Astrocyte of the cerebellum (primary cell): ENCODE measurements at places on chromosomes 5 and 9.

DNA sequence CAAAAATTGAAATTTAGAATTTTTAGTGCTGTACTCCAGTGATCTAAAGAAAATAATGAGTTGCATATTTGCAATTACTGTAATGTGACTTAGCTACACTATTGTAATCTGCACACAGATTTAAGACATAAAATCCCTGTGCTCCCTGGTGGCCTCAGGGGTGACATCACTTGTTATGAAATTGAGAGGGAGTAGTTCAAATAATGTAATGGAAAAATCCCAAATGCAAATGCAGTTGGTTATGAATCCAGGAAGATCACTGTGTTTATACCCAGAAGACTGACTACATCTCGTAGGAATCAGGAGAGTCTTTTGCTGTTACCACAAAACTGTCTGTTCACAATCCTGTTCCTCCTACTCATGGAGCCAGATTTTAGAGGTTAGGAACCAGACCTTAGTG, 178.7 kb upstream of the FBXL17 start:
- DNase-seq, result no peak

DNA sequence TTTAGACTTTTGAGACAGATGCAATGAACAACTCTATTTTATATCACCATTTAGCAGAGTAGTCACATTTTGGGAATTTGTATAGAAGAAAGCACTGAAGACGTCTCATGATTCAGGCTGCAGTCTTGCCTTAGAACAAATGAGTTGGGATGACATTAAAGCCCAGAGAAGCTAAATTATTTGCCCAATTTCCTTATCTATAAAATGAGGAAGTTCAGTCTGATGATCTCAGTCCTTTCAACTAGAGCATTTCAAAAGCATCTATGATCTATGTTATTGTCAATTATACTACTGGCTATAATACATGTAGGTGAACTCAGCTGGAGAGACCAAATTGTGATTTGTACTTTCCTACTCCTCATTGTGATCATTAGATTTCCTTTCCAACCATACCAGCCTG, 154.1 kb downstream of the OSTF1 start:
- DNase-seq, result no peak

DNA sequence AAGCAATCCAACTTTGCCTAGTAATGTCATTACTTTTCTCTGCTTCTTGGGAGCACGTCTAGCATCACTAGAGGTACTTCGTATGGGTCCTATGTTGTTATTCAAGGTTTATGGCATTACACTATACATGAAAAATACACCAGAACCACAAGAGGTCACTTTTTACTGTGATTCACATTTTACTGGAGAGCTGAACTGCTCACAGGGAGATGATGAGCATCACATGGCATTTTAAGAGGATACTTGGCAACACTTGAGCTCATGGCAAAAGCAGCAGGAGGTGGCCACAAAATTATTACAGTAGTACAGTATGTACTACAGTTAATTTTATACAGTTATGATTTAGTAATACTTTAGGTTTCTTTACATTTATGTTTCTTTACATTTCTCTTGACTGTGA, 223.4 kb downstream of the PARP8 start:
- DNase-seq, result no peak

GRCh38 chr9:133499132-133499891, 20.4 kb upstream of the SLC2A6 start:
- DNase-seq, result no peak

GRCh38 chr9:19231126-19231903, 822 bp downstream of the DENND4C start:
- no peak for DNase-seq

GRCh38 chr5:149313151-149313841, 32.0 kb upstream of the GRPEL2 start:
- no peak for DNase-seq

DNA sequence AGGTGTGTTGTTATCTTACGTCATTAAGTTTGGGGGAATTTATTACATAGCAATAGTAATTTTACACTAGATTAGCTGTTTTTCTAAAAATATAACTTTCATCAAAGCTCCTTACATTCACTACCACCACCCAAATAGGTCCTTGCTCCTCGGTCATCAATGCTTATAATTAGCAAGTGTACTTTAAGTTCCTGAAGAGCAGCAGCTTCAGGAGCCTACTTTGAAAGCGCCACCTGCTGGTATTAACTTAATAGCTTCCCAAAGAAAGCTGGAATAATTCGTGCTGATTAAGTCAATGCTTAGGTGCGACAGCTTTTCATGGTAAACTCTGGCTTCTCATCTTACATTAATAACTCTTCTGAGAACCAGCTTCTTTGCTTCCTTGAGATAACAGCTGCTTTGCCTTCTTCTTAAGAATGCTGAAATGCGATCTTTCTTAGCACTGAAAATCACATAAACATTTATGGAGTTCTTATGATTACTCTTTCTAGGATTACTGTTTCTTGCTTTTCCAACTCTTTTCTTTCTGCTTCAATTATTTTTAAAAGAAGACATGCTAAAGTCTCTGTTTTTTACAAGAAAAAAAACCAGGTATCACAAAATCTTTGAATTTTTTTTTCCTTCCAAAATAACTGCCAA, 10.0 kb upstream of the C5 start:
- DNase-seq, result peak; percentile 56

DNA sequence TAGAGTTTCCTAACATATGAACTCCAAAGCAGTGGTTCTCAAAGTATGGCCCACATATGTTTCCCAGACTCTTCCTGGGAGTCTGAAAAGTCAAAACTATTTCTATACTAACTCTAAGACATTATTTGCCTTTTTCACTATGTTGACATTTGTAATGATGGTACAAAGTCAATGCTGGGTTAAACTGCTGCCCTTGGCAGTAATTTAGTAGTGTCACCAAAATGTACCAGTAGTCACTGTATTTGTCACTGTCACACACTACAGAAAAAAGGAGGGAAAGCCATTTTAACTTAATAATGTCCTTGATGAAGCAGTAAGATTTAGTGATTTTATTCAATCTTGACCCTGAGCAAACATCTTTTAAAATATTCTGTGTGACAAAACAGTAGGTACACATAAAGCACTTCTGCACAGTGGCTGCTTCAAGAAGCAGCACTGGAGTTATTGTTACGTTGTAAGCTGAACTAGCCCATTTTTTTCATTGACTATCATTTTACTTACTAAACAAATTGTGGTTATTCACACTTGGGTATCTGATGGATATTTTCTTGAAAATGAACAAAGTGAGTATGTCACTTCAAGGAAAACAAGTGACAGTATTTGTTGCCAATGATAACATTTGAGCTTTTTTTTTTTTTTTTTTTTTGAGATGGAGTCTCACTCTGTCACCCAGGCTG, 90.3 kb downstream of the NR6A1 start:
- DNase-seq, result no peak

DNA sequence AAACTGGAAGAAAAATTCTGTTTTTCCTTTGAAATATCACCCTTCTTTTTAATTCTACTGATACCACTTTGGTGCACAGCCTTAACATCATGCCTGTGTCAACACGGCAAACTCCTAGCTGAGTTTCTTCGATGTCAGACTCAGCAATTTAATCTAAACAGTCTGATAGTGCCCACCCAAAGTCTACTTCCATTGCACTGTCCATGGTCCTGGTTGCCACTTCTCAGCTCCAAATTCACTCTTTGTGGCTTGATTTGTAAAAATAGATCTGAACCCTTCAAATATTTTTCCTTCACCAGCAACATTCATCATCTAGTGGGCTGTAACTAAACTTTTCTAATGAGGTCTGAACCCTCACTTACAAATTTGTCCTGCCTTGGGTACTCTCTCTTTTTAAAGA, 107.8 kb downstream of the NUDT12 start:
- no peak for DNase-seq

GRCh38 chr5:116699332-116699731, 124.7 kb upstream of the SEMA6A start:
- DNase-seq, result no peak

DNA sequence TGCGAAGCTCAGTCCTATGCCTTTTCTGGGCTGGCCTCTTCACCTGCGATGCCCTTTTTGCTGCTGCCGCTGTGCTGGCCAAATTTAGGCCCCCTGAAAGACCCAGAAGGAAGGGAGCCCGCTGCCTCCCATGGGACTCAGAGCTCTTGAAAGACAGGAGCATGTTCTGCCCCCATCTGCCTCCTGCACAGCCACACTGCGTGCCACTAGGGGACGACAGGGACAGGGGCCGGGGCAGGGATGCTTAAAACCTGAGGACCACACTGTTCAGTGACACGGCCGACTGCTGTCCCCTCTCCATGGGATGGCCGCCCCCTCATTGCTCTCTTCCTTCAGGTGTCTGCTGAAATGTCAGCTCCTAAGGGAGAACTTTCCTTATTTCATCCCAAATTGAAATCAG, 132.4 kb downstream of the ADAMTS2 start:
- DNase-seq, result no peak

- DNase-seq, result peak; percentile 22
These were observed 242.3 kb upstream of the PTGER4 start for GRCh38 chr5:40437452-40437861.

- no peak for DNase-seq
These were observed 1.5 kb downstream of the SAPCD2 start for GRCh38 chr9:137068539-137069507.

- no peak for DNase-seq
These were observed 30.9 kb downstream of the PRKACG start for GRCh38 chr9:68983008-68983411.

- DNase-seq, result no peak
These were observed 46.5 kb downstream of the TARS1 start for GRCh38 chr5:33487236-33487635.

DNA sequence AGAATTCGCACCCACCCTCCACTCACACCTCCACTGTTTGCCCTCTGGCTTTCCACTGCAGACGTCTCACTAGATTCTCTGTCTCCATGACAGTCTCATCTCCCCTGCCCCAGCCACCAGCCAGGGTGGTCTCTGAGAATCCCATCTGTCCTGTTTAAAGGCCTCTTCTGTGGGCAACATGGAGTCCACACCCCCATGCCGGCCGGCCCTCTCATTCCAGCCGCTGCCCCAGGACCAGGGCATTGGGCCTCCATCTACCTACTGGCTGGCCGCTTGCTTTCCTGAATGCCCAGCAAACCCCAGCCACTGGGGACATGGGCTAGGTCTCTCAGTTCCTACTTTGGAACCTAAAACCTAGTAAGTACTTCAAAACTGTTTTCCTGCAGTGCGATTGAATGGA, 65.6 kb upstream of the RUFY1 start:
- DNase-seq, result no peak

- no peak for DNase-seq
These were observed 180.9 kb downstream of the NR3C1 start for GRCh38 chr5:143222287-143223231.

GRCh38 chr5:138541511-138542179, 1.4 kb downstream of the ETF1 start:
- no peak for DNase-seq

- DNase-seq, result no peak
These were observed 58.3 kb upstream of the SHB start for GRCh38 chr9:38127271-38127839.

GRCh38 chr9:33202552-33203201, 35.5 kb upstream of the B4GALT1 start:
- peak; percentile 49 for DNase-seq

- no peak for DNase-seq
These were observed 383.0 kb downstream of the DIRAS2 start for GRCh38 chr9:90259311-90260246.

DNA sequence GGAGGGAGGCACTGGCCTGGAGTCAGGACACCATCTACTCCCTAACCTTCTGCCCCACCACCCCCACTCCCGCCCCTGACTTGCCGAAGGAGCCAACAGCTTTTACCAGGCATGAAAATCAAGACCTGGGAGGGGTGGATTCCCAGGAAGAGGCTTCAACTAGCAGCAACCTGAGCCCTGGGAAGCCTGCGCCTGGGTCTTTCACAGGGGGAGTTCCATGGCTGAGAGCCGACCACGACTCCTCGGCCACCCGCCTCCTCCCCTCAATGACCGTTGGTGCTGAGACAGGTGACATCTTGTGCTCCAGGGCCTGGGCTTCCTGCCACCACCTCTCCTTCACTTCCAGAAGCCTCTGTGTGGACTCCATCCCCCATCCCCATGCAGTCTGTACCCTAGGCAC, 37.1 kb downstream of the BARX1 start:
- no peak for DNase-seq
